Left renal pelvis (tissue), 4 donors: ENCODE measurements at places on chromosomes 13 and 19. TPM values are rescaled to one million over a fixed set of nuclear protein-coding genes. Genes with fewer than 3 reads are reported as not detected.

The ZNF665 gene
- polyA plus RNA-seq: 9.0 TPM

The ZNF729 gene
- 0.83 TPM for polyA plus RNA-seq

The MEDAG gene
- 44.1 TPM for polyA plus RNA-seq

The DHDH gene
- polyA plus RNA-seq: 6.5 TPM

The STK24 gene
- 134 TPM for polyA plus RNA-seq
